ENCODE measurements at places on chromosomes 13 and 19. TPM values are rescaled to one million over a fixed set of nuclear protein-coding genes. Genes with fewer than 3 reads are reported as not detected.

DNA sequence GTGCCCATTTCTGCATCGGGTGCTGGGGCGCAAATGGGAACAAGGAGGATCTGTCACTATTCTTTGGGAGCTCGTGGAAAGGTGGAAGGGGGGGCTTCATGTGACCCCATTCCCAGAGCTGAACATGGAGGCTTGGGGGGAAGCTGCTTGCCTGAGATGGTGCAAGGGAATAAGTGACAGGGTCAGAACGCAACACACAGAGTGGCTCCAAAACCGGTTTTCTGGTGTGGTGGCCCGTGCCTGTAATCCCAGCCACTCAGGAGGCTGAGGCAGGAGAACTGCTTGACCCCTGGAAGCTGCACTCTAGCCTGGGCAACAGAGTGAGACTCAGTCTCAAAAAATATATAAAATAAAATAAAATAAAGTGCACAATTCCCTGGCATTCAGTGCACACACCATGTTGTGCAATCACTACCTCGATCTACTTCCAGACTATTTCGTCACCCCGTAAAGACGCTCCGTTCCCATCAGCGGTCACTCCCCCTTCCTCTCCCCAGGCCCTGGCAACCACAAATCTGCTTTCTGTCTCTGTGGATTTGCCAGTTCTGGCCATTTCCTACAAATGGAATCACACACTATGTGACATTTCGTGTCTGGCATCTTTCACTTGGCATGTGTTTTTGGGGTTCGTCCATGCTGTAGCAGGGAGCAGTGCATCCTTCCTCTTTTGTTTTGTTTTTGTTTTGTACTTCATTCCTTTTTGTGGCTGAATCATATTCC is 18.2 kb upstream of the COMP start:
- no peak for DNase-seq

- no peak for DNase-seq
These were observed 2.1 kb upstream of the LRP3 start for GRCh38 chr19:33192010-33192409.

- no peak for DNase-seq
These were observed 9.1 kb upstream of the VWA8 start for GRCh38 chr13:41970022-41970421.

The SLC25A30 gene
- polyA plus RNA-seq, result 2.4 TPM

GRCh38 chr13:36094478-36094877 is 36.7 kb downstream of the DCLK1 start:
- no peak for DNase-seq

- DNase-seq, result peak; percentile 91
These were observed 16.0 kb upstream of the ERCC1 start for GRCh38 chr19:45439569-45440258.

GRCh38 chr13:29454931-29455481 is 140.5 kb downstream of the SLC7A1 start:
- peak; percentile 20 for DNase-seq

DNA sequence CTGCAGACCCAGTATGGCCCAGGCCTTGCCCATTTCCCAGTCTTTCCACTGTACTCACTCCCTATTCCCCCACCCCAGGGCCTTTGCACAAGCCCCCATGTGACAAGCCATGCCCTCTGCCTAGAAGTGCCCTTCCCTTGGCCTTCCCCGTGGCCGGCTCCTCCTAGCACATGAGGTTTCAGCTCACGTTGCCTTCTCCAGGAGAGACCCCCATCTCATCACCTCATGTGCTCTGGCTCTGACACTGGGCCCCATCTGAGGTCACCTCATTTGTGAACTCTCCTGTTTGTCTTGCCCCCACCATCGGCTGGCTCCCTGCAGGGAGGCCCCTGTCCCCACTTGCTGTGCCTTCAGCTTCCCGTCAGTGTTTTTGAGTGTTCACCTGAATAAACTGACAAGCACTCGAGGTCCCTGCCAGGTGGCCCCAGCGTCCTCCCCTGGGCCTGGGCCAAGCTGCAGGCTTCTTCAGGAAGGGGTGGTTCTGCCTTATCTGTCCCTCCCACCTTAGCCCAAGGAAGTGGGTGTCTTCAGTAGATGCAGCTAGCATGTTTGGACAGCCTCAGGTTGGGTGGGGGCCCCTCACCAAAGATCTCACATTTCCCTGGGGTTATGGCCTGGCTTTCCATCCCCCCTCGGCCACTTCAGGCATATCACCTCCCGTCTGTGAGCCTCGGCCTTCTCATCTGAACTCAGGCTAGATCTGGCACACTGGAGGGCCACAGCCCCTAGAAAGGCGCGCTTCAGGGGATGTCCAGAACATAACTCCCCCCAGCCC is 3.8 kb upstream of the SLC25A42 start:
- no peak for DNase-seq

DNA sequence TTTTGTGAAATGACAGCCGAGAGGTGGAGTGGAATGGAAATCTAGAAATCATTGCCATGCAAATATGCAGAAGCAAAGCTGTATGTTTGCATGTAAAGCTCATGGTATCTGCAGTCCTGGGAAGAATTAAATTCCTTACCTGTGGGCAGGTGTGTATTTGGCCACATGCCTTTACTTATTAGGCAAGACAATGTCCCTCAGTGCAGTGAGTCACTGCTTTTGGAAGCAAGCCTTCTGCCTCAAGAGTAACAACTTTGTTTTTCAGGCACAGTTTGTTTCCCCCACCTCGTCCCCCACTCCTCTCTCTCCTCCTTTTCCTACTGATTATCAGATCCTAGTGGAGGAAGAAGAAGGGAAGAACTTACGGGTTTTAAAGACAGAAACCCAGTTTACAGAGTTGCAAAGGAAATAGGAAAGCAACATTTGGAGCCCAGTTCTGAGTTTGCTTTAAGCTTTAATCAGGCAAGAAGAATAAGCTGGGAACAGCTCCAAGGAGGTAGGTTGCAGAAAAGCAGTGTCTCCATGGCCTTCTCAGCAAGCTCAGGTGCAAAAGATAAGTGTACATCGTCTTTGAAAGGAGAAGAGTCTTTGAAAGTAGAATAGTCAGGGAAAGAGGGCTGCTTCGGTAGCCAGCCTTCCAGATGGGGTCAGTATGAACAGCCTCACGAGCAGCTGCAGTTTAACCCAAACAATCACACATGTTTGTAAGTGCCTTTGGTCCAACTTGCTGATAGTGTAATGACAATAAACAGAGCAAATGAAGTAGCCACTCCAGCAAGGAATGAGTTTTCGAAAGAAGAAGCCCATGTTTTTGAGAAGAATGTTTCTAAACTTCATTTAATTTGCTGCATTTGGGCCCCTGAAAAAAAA is 190.1 kb downstream of the KLF5 start:
- DNase-seq, result peak; percentile 69

DNA sequence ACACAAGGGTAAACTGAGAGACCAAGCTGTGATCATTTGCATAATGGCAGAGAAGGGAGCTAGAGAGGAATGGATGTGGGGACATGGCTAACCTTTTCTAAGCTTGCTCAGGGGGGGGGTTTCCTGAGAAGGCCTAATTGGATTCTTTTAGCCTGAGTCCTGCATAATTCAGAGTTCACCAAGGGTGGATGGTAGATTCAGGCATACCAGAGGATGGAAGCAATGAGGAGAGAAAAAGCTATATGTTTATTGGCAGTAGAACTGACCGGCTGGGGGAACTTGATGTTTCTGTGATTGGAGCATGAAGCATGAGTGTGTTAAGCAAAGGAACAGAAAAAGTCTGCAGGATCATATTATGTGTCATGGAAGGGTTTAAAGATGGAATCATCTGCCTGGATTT is 65.9 kb upstream of the KLF12 start:
- DNase-seq, result no peak

The CEACAM7 gene
- polyA plus RNA-seq, result 0.15 TPM

- DNase-seq, result no peak
These were observed 1.3 kb upstream of the DOCK9 start for GRCh38 chr13:98979012-98979660.

GRCh38 chr19:7751157-7751783 is 3.9 kb upstream of the CD209 start:
- no peak for DNase-seq

- DNase-seq, result peak; percentile 94
These were observed at the start of gene SLC25A15 for GRCh38 chr13:40789275-40790153. Gene SLC25A15 (plus strand): TSS chr13:40789611. CDS start chr13:40793227, 3,616 bp downstream.

DNA sequence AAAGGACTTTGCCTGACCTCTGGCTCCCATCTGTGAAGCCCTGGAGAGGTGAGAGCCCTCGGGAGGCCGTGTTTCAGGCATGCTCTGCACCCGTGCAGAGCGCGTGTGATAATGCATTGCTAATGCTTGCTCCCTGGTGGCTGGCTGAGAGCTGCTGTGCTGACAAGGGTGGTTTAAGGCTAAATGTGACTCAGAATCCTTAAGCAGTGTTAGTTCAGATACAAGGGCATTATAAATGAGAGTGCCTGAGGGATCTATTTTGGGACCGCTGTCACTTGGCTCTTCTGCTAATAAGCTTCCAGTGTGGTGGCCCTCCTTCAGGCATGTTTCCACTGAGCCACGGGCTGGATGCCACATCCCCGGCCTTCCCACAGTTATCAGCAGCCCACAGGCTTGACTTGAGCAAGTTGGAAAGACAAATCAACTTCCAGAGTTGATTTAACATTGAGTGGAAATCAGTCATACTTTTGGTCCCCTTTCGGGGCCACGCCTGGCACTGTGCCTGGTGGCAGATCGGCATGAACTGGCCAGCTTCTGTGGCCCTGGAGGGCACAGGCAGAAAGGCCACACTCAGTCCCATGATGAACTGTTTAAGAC is 17.0 kb downstream of the ALOX5AP start:
- DNase-seq, result no peak

DNA sequence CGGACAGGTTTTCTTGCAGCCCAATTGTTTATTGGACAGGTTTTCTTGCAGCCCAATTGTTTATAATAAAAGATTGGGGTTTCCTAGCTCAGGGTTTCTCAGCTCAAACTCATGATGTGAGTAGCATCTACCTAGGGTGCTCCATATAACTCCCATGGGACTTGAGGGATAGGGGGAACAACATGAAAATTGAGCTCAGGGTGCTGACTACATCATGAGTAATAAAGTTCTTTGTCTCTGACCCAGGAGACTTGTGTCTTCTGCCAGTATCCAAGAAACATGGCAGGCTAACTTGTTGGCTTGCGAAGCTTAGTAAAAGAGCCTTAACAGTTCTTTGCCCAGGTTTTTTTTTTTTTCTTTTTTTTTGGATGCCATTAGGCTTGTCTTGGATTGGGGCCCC is 59.2 kb upstream of the MYCBP2 start:
- DNase-seq, result no peak

DNA sequence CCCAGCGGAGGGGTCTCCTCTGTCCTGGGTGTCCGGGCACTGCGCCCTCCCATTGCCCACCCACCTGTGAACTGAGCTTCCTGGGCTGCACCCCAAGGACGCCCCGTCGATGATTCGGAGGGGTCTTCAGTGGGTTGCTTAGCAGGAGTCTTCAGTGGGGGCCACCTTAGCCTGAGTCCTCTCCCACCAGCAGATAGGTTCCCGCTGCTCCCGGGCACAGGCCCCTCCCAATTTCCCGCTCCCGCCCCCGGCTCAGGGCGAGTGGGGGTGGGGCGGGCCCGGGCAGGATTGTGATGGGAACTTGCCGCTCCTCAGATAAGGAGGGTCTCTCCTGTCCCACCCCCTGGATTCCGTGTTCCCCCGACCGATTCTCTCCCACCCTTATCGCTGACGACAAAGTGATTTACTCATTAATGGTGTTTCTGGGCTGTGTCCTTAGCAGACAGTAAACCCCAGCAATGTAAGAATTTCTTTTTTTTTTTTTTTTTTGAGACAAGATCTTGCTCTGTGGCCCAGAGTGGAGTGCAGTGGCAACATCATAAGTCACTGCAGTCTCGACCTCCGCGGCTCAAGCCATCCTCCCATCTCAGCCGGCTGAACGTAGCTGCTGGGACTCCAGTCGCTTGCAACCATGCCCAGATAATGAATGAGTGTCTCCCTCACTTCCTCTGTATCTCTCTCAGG is 655 bp upstream of the S1PR5 start:
- DNase-seq, result no peak

The FCHO1 gene
- polyA plus RNA-seq, result 3.1 TPM

DNA sequence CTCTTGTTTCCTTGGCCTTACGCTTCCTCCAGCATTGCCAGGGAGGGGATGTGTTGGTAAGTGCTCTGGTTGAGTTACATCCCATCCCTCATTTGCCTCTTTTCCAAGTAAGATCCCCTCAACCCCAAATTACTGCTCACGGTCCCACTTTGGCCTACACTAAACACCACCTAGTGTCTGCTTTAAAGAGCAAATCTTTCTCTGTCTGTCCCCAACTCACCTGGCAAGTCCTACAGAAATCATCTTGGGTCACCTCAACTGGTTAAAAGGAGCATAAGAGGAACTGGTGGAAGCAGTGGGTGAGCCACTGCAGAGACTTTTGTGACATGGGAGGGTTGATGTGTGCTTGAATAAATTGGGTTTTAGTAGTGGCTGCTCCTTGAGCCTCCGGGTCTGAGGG is 55.2 kb upstream of the SERPINE3 start:
- no peak for DNase-seq

The ZNF154 gene
- not detected for polyA plus RNA-seq

The ZNF136 gene
- polyA plus RNA-seq, result 3.0 TPM

DNA sequence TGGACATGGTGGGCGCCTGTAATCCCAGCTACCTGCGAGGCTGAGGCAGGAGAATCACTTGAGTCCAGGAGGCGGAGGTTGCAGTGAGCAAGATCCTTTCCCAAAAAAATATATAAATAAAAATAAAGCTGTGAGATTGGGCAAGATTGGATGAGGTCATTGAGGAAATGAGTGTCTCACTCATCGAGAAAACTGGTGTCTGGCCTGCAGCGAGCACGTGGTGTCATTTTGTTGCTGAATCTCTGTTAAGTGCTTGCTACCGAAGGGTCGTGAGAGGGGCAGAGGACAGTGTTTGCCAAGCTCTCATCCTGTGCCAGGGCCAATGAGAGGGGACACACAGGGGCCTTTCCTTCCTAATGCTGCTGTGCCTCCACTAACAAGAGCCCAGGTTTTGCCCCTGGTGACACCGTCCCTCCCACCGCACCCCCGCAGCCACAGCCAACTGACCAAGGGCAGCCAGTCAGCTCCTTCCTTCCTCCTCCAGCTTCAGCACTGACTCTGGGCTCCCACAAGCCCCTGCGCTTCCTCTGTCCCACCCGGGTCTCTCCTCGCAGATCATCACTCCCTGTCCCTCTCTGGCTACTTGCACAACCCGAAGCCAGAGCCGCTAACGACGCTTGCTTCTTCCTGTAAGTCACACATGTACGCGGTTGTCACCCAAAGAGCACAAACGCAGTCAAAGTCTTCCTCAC is 3.2 kb downstream of the POLD1 start:
- no peak for DNase-seq

GRCh38 chr13:75789451-75790197 is 153.5 kb downstream of the LMO7 start:
- no peak for DNase-seq

DNA sequence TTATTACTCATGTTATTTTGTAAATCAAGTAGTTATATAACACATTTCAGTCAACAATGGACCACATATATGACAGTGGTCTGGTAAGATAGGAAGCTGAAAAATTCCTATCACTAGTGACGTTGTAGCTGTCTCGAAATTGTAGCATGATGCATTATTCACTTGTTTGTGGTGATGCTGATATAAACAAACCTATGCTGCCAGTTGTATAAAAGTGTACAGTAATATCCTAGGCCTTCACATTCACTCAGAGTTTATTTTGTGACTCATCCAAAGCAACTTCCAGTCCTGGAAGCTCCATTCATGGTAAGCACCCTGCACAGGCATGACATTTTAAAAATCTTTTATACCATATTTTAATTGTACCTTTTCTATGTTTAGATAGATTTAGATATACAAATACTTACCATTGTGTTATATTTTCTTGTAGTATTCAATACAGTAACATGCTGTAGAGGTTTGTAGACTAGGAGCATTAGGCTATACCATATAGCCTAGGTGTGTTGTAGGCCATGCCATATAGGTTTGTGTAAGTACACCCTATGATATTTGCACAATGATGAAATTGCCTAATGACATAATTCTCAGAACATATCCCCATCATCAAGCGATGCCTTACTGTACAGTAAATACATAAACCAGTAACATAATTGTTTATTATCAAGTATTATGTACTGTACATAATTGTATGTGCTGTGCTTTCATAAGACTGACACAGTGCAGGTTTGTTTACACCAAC is 49.3 kb downstream of the IFT88 start:
- no peak for DNase-seq

Data from small intestine (tissue), 16 donors.